Caco-2 (cell line): ENCODE measurements at places on chromosomes 13 and 19. TPM values are rescaled to one million over a fixed set of nuclear protein-coding genes. Genes with fewer than 3 reads are reported as not detected.

DNA sequence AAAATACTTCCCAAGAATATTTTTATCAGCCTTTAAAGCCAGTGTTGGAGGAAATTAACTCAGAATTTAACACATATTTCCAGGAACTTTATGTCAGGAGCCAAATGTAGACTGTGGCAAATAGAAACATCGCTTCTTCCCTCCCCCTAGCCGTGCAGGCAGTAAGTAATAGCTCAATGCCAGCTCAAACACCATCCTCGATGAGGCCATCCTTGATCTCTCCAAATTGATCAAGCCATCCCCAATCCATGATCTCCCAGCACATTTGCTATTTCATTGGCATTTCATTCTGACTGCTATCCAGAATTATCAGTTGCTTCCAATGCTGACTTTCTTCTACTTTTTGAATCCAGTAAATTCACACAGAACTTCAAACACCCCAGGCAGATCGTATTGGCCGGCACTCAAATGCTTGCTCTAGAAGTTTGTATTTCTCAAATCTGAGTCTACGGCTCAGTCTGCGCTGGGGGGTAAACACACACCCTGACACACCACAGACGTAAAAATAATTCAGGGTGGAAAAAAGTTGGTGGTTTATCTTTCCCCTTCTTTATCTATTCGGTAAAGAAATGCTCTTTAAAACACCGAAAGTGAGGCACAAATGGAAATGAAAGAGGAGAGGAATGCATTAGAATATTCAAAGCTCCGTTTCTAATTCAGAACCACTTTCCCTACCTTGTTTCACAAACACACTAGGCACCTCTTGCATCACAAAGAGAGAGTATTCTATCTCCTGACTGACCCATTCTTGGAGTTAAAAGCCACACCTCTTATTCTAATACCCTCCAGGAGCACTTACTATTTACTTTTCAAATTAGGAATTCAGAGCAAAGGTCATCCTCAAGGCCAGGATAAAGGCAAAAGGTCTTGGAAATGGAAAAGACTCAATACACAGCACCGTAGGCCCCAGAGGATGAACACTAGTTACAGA lies 991 bp downstream of the OBI1 start:
- peak overlapping the region; percentile 71 for H3K4me3 ChIP-seq
- peak; percentile 59 for DNase-seq
- H3K36me3 ChIP-seq, result no peaks in the 10 kb centered on the region
- H3K4me1 ChIP-seq, result peaks cover 8% of the 10 kb centered on the region
- peak overlapping the region; percentile 94 for H3K27ac ChIP-seq

DNA sequence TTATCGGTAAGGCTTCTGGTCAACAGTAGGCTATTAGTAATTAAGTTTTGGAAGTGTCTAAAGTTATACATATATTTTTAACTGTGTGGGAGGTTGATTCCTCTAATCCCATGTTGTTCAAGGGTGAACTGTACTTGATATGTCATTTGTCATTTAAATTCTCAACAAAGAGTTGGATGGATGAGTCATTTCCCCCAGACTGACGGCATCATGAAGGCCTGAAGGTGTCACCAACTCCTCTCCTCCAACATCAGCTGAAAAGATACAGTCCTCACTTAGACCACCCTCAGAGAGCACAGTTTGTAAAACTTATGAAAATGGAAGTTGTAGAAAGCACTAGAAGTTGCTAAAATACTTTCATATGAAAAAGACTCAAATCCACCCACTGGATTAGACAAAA lies 48.8 kb downstream of the DCLK1 start:
- H3K4me1 ChIP-seq, result no peaks in the 10 kb centered on the region
- DNase-seq, result no peak
- no peaks in the 10 kb centered on the region for H3K36me3 ChIP-seq
- H3K27me3 ChIP-seq, result no peaks in the 10 kb centered on the region

DNA sequence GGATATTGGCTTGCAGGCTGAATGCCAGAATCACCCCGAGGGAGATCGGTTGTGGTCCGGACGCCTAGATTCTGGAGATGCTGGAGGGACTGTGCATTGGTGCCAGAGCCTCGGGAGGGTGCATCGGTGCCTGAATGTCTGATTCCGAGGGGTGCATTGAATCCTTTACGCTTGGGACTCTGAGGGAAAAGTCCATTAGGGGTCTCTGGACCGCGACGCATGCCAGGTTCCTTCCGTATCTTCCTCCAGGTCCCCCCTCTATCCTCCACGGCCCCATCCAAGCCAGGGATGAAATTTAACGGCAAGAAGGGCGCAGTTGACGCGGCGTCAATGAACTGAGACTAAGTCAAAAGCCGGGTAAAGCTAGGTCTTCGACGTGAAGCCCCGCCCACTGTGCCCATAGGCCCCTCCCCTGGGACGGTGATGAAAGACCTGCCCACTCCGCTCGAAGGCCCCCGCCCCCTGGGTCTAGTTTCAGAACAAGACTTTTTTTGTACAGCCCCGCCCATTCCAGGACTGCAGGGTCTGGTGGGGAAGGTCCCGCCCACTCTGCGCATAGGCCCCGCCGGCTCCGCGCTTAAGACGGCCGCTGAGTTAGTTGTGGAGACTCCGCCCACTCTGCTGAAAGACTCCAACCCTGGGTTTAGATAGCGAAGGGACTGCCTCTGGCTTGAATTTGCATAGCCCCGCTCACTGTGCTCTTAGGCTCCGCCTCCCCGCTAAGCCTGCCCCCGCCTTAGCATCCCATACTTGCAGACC lies 737 bp downstream of the ZNF575 start:
- H3K27ac ChIP-seq, result peak overlapping the region; percentile 96
- H3K36me3 ChIP-seq, result peaks cover 1% of the 10 kb centered on the region; the same call in 1 of the 2 replicates
- peak; percentile 99 for DNase-seq
- no peaks in the 10 kb centered on the region for H3K27me3 ChIP-seq

DNA sequence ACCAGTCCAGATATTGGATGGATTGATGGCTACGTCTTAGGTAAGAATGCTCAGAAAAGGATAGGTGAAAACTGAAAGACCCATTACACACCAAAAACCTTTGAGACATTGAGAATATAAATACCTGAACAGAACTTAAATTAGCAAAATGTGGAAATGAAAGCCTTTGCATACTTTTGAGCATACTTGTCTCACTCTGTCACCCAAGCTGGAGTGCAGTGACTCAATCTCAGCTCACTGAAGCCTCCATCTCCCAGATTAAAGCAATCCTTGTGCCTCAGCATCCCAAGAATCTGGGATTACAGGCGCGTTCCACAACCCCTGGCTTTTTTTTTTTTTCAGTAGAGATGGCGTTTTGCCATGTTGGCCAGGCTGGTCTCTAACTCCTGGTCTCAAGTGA lies 695.3 kb downstream of the DACH1 start:
- no peaks in the 10 kb centered on the region for H3K4me1 ChIP-seq
- DNase-seq, result no peak
- H3K27ac ChIP-seq, result no peak overlapping the region
- no peaks in the 10 kb centered on the region for H3K27me3 ChIP-seq
- no peak overlapping the region for H3K4me3 ChIP-seq

- H3K36me3 ChIP-seq, result no peaks in the 10 kb centered on the region
- H3K27ac ChIP-seq, result no peak overlapping the region
- no peaks in the 10 kb centered on the region for H3K4me1 ChIP-seq
- H3K4me3 ChIP-seq, result no peak overlapping the region
Measured at GRCh38 chr13:107035186-107035585, 467.2 kb upstream of the ARGLU1 start.

- no peak overlapping the region for H3K4me3 ChIP-seq
- no peak for DNase-seq
- H3K27me3 ChIP-seq, result no peaks in the 10 kb centered on the region
- H3K4me1 ChIP-seq, result no peaks in the 10 kb centered on the region
Measured at GRCh38 chr13:101654883-101655282, 202.4 kb downstream of the ITGBL1 start.

DNA sequence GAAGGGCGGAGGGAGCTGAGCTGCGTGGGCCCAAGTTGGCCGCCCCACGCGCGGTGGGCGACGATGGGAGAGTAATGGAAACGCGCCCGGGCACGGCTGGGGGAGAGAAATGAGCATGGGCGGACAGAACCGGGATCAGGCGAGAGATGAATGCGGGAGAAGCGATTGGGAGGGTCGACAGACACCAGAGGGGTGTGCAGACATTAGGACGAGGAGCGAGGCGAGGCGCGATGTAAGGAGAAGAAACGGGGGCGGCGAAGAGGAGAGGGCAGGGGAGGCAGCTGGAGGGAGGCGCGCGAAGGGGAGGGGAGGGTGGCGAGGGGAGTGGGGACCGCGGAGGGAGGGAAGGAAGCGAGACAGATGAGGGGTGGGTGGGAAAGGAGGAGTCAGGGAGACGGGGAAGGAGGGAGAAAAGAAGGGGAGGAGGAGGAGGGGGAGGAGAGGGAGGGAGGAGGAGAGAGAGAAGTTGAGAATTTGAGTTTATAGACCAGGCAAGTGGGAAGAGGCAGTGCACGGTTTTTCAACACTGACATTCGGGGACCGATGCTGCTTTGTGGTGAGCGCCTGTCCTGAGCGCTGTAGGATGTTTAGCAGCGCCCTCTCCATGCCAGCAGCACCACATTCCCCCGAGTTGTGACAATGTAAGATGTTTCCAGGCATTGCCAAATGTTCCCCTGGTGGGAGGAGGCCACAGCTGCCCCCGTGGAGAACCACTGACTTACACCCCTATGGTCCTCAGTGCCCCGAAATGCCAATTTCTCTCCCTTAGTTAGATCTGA lies at the start of gene SHISA7:
SHISA7 (minus strand) TSS at position 256 of the 779 bp plus-strand sequence. CDS start 437 bp downstream, outside the sequence.
- H3K4me3 ChIP-seq, result no peak within 1 kb of the TSS
- H3K36me3 ChIP-seq, result no peaks in the 10 kb centered on the region
- peaks cover 11% of the 10 kb centered on the region; the same call in 1 of the 2 replicates for H3K4me1 ChIP-seq
- DNase-seq, result no peak

DNA sequence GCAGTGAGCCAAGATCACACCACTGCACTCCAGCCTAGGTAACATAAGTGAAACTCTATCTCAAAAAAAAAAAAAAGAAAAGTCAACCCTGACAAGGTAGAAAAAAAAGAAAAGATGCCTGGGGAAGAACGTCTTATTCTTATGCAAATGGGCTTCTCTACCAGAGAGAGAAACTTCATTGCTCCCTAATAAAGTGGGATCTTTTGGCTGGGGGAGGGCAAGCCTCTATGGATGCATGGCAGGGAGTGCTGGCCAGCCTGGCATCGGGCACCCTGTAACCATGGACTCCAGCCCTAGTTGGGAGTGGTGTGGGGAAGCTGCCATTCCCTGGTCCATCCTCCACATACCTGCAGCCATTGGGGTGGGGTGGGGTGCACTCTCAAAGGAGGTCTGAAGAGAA lies 30.7 kb upstream of the ZNF728 start:
- no peaks in the 10 kb centered on the region for H3K27me3 ChIP-seq
- no peaks in the 10 kb centered on the region for H3K4me1 ChIP-seq
- no peak overlapping the region for H3K4me3 ChIP-seq
- H3K27ac ChIP-seq, result no peak overlapping the region
- H3K36me3 ChIP-seq, result no peaks in the 10 kb centered on the region

DNA sequence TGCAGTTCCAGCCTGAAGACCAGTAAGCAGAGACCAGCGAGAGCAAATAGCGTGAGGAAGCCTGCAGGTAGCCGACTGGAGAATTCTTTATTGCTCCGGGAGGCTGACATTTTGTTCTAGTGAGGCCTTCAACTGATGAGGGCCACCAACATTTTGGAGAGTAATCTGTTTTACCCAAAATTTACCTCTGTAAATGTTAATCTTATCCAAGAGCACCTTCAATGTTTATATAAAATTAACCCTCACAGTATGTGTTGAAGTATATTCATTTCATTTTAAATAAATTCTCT lies 546.4 kb upstream of the SLITRK5 start:
- no peak overlapping the region for H3K4me3 ChIP-seq
- no peak for DNase-seq
- no peaks in the 10 kb centered on the region for H3K27me3 ChIP-seq
- no peaks in the 10 kb centered on the region for H3K4me1 ChIP-seq
- H3K27ac ChIP-seq, result no peak overlapping the region
- no peaks in the 10 kb centered on the region for H3K36me3 ChIP-seq

- H3K27me3 ChIP-seq, result no peaks in the 10 kb centered on the region
- no peak overlapping the region for H3K4me3 ChIP-seq
- no peak for DNase-seq
Measured at GRCh38 chr19:45860359-45861259, 2.3 kb downstream of the SYMPK start.

DNA sequence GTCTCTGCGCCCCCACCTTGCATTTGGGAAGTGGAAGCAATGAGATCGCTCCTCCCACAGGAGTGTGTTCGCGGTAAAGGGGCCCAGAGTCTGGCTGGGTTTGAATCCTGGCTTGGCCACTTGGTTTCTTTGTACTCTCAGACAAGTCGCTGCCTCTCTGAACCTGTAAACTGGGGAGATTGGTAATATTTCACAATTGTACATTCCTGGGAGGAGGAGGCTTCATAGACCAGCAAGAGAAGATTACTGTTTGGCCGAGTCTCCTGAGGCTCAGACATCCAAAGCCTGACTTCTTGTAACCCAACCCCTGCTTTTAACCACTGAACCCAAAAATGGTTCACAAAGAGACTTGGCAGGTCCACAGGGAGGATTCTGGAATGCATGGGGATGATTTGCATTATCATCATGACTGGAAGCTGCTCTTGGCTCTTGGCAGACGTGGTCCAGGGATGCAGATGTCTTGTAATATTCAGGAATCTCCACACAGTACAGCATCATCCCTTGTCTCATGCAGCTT lies 13.6 kb upstream of the STRN4 start:
- no peaks in the 10 kb centered on the region for H3K4me1 ChIP-seq
- H3K4me3 ChIP-seq, result no peak overlapping the region
- H3K27me3 ChIP-seq, result no peaks in the 10 kb centered on the region
- H3K36me3 ChIP-seq, result peaks cover 1% of the 10 kb centered on the region
- DNase-seq, result no peak

GPR42 gene
- not detected in 2 replicates for total RNA-seq

KDM4B gene
- total RNA-seq, result 27.4 and 30.9 TPM in 2 replicates

SIGLEC5 gene
- not detected in 2 replicates for total RNA-seq
